Epithelial cell of esophagus (primary cell): ENCODE measurements at places on chromosomes 3 and 15.

- no peak for DNase-seq
These were observed 11.0 kb upstream of the ANKRD28 start for GRCh38 chr3:15808679-15809310.

GRCh38 chr15:66389859-66390381, 3.2 kb downstream of the MAP2K1 start:
- peak; percentile 70 for DNase-seq

DNA sequence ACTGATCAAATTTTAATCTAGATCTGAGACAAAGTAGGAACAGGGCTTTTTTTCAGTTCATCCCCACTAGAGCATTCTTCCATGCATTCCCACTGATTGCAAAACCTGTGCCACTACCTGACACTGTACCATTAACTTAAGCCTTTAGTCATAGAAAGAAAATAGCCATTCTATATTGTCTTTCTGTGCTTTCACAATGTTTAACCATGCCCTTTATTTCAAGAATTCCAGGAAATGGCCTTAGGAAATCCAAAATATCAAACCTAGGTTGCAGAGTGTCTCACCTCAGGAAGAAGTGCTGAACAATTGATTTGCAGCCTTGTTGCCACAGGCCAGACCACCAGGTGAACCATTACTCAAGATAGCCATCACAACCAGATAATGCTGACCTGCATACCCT, 56.2 kb upstream of the TGFBR2 start:
- DNase-seq = peak; percentile 40

- no peak for DNase-seq
These were observed 62.8 kb upstream of the C3orf80 start for GRCh38 chr3:160162440-160162839.

- no peak for DNase-seq
These were observed 345.5 kb downstream of the CHL1 start for GRCh38 chr3:542021-542420.

- peak; percentile 65 for DNase-seq
These were observed 512 bp downstream of the LARP6 start for GRCh38 chr15:70853318-70853972.

DNA sequence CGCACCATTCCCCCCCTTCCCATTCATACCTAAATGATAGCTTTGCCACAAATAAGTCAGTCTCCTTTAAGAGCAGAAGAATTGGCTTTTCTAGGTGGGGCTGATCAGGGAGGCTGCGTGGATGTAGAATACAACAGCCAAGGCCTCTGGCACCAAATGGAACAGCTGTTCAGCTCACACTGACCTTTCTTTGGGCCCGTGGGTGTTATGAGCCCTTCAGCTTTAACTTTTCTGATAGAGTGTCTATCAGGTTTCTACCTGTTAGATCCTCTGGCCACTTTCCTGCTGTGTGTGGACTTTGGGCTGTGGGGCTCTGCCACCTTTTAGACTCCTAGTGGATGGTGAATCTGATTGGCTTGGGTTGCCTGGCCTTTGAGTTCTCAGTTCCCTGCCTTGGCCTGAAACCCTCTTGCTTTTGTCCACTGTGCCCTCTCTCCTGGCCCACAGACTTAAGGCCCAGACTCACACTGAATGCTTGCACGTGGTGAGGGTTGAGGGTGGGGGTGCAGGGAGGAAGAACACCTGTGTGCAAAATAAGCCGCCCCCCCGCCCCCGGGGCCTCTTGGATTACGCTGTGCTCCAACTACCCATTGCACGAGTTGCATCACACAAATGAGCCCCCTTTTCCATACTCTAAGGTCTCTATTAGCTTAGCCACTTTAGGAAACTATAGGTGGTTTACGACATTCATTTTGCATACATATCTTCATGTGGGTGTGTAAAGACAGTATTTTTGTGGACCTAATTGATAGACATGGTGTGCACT, 1.3 kb upstream of the RFX7 start:
- DNase-seq = no peak

GRCh38 chr3:196397941-196398340, 34.3 kb downstream of the UBXN7 start:
- DNase-seq = no peak

GRCh38 chr3:131505421-131505820, 2.6 kb upstream of the MRPL3 start:
- DNase-seq = no peak
